ENCODE measurements at places on chromosomes 7 and 10.

- no peak for DNase-seq
Measured at GRCh38 chr10:74786126-74786525, 40.3 kb upstream of the KAT6B start.

- DNase-seq = no peak
Measured at GRCh38 chr7:43658718-43659548, 70.4 kb downstream of the COA1 start.

GRCh38 chr7:150715738-150716137 lies 675 bp upstream of the GIMAP1 start:
- DNase-seq = no peak

GRCh38 chr7:135723411-135723810 lies 4.6 kb downstream of the SLC13A4 start:
- no peak for DNase-seq

Data from stimulated activated CD8-positive, alpha-beta memory T cell treated with anti-CD3 and anti-CD28 coated beads, Interleukin-7, amount 100 ng/mL, for 48 hours (primary cell).